ENCODE measurements at places on chromosomes 13 and 19.
A peak's percentile ranks its signal among the peaks of the same experiment; 100 is the strongest.

- DNase-seq = no peak
These were observed 4.3 kb downstream of the BBC3 start for GRCh38 chr19:47226426-47227351.

GRCh38 chr19:28500982-28501630, 711.8 kb downstream of the UQCRFS1 start:
- no peak for DNase-seq

- DNase-seq = no peak
These were observed 590.9 kb upstream of the SGCG start for GRCh38 chr13:22589880-22590279.

- peak; percentile 39 for DNase-seq
These were observed 11.7 kb upstream of the SPACA6 start for GRCh38 chr19:51681286-51681941.

- DNase-seq = no peak
These were observed 3.0 kb downstream of the ONECUT3 start for GRCh38 chr19:1756264-1756663.

GRCh38 chr19:4906963-4907362, 2.3 kb upstream of the UHRF1 start:
- no peak for DNase-seq

- DNase-seq = no peak
These were observed 6.8 kb downstream of the CEACAM1 start for GRCh38 chr19:42521346-42522030.

DNA sequence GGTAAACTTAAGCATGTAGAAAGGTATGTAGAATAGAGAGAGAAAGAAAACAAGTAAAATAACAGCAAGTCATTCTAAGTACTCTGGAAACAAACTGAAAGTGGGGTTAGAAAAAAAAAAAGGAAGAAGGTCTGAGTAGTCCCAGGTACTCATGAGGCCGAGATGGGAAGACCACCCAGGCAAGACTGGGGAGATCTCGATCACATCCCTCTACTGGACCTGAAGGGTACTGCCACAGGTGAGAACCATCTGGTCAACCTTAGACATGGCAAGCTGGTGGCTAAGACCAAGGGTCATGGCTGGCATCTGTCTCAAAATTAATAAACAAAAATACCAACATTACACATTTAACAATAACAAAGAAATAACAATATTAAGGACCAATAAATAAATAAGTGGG, 36.3 kb upstream of the ZNF724 start:
- DNase-seq = no peak

- DNase-seq = no peak
These were observed 8.9 kb upstream of the ACP5 start for GRCh38 chr19:11586331-11586730.

DNA sequence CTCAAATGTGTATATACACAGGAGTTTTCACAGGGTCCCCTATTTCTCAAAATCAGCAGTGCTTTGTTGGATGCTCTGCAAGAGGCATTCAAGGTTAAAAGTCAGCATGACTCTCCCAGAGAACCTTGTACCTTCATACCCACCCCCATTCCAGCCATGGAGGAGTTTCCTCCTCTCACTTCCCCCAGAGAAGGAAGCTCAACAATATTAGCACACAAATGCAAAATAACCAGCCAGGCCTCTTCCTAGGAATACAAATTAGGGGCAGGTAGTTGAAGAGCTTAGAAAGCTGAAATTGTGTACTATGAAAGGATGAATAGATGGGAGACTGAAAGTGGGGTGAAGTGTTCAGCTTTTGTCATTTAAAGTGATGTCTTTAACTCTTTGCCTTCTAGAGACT, 43.8 kb downstream of the SPRY2 start:
- DNase-seq = no peak

GRCh38 chr19:46346821-46347571, at the start of gene PPP5C:
Gene PPP5C, plus strand, starts transcription at chr19:46347087. Its CDS starts 10 bp downstream, at chr19:46347097.
- DNase-seq = peak; percentile 59

GRCh38 chr19:6668691-6669090, 1.3 kb downstream of the TNFSF14 start:
- DNase-seq = no peak

- DNase-seq = no peak
These were observed 3.0 kb downstream of the MARK4 start for GRCh38 chr19:45254044-45254531.

All from foreskin keratinocyte (primary cell).